Muscle of leg (tissue), 16 donors: ENCODE measurements at places on chromosomes 11 and 22.
A peak's percentile ranks its signal among the peaks of the same experiment; 100 is the strongest.

GRCh38 chr11:111427471-111427912, 48.4 kb upstream of the POU2AF1 start:
- DNase-seq, result no peak

GRCh38 chr11:2691355-2691761, 8.4 kb downstream of the KCNQ1OT1 start:
- DNase-seq, result no peak

- no peak for DNase-seq
These were observed 110.5 kb downstream of the AASDHPPT start for GRCh38 chr11:106187860-106188456.

GRCh38 chr11:85663080-85663752, 1.7 kb downstream of the CREBZF start:
- DNase-seq, result peak; percentile 26

DNA sequence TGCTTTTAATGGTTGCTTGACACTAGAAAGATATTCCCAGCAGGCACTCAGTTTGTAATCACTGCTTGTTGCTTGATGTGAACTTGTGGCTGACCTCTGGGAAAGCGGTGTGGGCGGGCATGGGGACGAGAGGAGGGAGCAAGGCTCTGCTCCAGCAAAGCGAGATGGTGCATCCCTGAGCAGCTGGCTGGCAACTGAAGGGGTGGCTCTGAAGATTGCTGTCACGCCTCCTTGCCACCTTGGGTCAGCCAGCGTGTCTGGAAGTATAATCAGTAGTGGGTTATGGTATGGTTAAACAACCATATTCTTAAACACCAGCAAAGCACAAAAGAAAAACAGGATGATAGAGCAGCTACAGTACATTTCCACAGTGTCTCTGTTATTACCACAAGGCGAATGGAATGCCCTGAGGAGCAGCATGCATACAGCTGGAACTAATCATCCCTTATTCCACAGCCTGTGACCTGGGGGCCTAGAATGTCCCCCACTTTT, 124.5 kb downstream of the TRIM44 start:
- peak; percentile 29 for DNase-seq

GRCh38 chr22:23539135-23539838, 40.8 kb downstream of the IGLL1 start:
- peak; percentile 83 for DNase-seq

GRCh38 chr11:68839911-68840641, 1.6 kb downstream of the CPT1A start:
- peak; percentile 60 for DNase-seq

GRCh38 chr11:92332986-92333385, 108.4 kb downstream of the FAT3 start:
- peak; percentile 26 for DNase-seq

- no peak for DNase-seq
These were observed 876.8 kb upstream of the TENM4 start for GRCh38 chr11:80317612-80318011.

GRCh38 chr11:65182258-65183170, 786 bp downstream of the CAPN1 start:
- DNase-seq, result peak; percentile 52

DNA sequence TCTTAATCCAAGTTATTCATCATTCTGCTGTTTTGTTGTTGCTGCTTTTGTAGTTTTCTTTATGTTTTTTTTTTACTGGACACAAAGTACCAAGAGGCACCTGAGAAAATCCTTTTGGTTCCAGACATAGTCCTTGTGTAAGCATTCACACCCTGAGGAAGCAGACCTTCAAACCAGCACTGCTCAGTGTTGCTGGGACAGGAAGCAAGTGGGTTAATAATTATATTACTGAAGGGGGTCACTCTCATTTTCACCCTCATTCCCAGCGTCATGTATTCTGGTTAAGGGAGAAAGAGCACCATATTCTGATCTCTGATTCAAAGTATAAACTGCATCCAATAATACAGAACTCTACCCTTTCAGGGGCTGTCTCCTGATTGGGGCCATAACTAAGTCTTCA, 5.9 kb upstream of the ALKBH3 start:
- DNase-seq, result no peak

GRCh38 chr22:24503137-24503842, 8.2 kb downstream of the UPB1 start:
- peak; percentile 61 for DNase-seq

GRCh38 chr11:74023276-74023675, 14.4 kb upstream of the UCP3 start:
- peak; percentile 29 for DNase-seq

- peak; percentile 46 for DNase-seq
These were observed 37.6 kb upstream of the CRYBB3 start for GRCh38 chr22:25161916-25162530.

DNA sequence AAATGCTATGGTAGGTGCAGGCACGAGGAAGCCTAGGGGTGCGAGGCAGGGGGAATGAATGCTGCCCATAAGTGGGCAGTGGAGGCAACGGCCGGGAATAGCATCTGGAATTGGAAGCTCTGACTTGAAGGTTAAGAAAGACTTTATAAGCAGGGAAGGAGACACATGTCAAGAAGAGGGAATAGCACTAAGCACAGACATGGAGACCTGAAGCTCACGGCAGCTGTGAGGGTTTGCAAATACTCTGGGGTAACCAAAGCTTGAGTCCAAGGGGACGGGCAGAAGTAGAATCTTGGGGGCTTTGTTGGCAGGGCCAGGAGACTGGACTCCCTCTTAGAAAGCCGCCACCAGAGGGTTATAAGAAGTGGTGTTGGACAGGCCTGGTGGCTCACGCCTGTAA, 112.6 kb downstream of the CEP164 start:
- no peak for DNase-seq

DNA sequence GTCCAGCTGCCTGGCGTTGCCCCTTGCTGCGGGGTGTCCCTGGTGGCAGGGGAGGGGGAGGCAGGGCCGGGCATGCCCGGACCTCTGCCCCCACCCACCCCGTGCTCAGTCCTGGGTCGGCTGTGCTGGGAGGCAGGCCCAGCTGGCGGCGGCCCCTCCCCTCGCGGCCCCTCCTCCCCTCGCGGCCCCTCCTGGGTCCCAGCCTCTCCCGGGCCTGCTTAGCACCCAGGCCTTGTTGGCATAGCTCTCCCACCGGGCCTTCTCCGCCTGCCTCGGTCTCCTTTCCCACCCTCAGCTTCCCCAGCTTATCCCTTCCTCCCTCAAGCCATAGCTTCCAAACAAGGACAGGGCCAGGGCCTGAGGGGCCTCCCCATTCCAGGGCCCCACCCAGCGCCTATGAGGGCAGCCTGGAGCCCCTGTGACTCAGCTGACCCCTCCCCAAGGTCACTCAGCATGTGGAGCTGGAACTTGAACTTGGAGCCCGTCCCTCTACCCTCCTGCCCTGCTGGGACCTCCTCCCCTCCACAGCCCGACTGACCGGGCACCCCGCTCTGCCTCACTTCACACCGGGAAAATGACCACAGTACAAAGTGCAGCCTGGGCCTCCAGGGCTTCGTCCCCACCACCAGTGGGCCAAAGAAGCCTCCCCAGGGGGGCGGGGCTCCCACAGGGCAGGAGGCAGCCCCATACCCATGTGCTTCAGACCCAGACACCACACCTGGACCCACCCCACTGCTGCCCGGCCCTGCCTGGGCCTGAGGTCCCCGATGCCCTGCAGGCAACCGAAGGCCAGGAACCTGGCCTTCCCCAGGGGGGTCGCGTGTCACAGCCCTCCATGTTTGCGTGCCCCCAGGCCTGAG, 1.2 kb downstream of the EPS8L2 start:
- no peak for DNase-seq

- no peak for DNase-seq
These were observed 33.3 kb downstream of the EIF3M start for GRCh38 chr11:32616903-32617302.

DNA sequence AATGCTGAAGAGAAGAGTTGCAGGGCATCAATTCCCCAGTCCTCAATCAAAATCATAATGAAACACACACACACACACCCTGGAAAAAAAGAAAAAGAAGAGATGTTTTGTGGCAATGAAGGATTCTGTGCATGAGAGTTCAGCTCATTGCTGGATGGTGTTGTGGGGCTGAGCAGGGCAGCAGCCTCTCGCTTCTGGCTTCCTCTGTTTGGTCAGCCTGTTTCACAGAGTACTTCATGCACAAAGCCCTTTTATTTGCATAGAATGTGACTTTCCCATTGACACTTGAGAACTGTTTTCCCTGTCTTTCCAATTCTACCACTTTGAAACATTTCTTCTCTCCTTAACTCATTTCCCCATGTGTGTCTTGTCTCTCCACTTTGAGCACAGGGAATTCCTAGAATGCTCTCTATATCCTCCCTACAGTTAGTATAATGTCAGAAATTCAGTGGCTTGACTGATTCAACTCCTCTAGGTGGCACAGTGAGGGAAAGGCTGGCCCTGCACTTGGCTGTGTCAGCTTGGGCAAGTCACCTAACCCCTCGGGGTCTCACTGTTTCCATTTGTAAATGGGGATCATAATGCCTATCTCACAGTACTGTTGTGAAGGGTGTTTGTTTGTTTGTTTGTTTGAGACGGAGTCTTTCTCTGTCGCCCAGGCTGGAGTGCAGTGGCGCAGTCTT, 25.4 kb upstream of the BSX start:
- DNase-seq, result no peak

DNA sequence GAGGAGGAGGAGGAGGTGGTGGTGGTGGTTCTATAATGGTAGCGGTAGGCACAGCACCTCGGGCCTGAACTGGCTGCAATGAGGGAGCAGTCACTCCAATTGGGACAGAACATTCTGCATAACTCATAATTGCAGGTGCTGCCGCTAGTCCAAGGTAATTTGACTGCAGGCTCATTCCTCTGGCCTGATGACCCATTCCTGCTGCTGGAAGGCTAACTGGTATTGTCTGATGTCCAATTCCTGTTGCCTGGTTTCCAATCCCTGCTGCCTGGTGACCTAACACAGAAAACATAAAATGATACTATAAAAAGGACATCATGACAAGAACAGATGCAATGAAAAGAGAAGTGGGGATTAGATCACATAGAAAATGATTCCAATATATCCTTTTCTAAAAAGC, 7.9 kb upstream of the AGBL2 start:
- no peak for DNase-seq

- peak; percentile 43 for DNase-seq
These were observed 8.3 kb downstream of the SMTN start for GRCh38 chr22:31089160-31090100.

- peak; percentile 83 for DNase-seq
These were observed 5.2 kb downstream of the USP2 start for GRCh38 chr11:119376197-119376847.

DNA sequence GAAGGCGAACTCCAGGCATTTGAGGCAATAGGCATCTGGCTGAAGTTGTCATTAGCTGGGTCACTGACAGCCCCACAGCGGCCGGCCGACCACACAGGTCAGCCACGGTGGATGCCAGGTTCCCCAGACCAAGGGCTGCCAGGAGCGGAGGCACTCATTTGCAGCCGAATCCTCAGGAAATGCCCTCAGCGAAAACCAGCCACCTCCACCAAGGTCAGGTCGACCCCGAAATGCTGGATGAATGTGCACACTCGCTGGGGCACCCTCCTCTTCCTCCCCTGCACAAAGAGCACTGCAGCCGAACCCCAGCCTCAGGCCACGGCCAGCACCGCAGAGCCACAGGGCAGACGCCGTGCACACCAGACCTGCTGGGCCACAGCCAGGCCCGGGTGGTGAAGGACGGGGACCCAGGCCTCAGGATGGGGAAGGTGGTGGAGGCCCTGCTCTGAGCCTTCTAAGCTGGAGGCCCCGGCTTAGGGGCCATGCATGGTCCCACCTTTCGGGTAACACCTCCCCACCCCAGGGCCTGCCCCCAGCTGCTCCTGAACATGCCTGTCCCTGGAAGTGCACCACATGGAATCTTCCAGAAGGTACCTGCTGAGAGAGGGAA, 206.0 kb downstream of the BRD1 start:
- DNase-seq, result no peak

- DNase-seq, result no peak
These were observed 79.7 kb downstream of the MAML2 start for GRCh38 chr11:96263238-96263763.

- no peak for DNase-seq
These were observed 81.1 kb upstream of the WNT7B start for GRCh38 chr22:46058091-46058420.

DNA sequence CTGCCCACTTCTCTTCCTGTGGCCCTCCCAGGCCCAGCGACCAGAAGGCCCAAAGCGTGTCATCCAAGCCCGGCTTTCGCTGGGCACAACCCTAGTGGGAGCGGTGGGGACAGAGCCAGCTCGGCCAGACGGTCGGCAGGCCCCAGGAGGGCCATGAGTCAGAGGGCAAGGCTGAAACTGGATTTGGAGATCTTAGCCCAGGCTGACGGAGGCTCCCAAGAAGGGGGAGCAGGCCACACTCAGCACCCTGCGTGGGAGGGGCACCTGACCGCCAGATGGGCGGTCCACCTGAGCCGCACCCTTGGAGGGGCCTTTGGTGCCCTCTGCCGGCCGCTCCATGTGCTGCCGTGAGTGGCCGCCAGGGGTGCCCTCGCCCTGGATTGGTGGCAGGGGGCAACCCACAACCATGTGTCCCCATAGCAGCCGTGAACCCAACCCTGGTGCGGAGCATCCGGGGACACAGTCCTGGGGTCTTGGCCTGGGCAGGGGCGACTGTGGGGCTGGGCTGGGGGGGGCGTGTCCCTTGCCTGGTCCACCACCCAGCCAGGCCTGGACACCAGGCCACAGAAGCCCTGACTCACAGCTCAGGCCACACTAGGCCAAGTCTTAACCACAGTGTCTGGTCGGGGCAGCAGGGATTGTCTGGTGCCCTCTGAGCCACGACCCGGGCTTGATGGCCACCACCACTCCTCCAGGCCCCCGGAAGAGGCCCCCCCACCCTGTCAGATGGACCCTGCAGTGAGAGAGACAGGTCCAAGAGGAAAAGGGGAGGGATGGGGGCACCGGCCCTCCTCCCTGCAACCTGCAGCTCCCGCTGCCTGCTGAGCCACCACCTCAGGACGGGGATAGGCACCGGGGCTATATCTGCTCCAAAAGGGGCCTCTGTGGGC, 19.2 kb upstream of the TALDO1 start:
- peak; percentile 62 for DNase-seq

GRCh38 chr11:115144914-115145313, 359.3 kb downstream of the CADM1 start:
- DNase-seq, result no peak

DNA sequence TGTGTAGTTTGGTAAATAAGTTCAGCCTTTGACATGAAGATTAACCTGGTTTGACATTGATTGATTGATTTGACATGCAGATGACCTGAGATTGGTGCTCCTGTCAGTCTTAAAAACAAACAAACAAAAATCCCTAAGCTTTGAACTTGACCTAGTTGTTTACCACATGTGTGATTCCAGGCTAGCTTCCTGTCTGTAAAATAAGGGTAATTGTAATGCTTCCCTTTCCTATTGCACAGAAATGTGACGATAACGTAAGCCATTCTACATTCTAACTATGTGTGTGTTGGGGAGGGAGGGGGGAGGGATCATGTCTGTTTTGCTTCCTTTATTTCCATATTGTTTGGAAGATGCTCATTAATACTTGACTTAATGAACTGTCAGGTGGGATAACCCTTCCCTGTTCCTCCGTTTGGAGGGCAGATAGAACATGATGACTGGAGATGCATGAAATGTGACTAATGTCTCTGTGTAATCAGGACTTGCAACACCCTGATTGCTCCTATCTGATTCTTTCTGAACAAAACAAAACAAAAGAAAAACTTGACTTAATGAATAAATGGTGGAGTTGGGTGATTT, 106.1 kb upstream of the CLMP start:
- peak; percentile 66 for DNase-seq
